ENCODE measurements at places on chromosomes 4 and X.

DNA sequence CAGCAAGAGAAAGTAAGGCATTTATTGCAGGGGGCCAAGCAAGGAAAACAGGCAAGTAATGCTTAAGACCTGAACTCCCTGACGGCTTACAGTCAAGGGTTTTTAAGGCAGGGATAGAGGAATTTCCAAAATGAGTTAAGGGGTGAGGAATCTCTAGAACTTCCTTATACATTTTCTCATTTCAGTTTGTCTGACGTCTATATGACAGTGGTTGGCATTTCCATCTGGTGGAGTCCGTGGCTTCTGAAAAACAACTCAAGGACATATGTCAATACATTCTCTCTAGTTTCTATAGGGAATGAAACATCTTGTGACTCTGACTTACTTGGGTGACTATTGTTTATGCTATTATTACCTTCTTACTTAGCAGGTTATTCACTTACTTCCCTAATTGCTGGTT lies 19.3 kb upstream of the GUCY2F start:
- DNase-seq, result no peak

DNA sequence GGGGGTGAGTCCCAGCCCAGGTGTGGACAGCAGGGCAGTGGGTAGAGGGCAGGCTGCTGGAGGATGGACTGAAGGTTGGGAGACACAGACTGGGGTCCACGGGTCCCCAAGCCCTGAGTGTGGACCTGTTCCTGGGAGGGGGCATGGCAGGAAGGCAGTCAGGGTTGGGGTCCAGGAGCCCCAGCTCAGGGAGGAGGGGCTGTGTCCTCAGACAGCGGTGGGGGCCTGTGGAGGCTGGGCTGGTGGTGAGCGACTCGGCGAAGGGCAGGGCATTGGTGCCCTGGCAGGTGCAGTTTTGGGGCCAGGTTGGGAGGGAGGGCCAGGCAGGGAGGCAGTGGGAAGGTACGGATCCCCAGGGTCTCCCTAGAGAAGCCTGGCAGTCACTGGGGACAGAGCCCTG lies 34.0 kb downstream of the DOK7 start:
- DNase-seq, result no peak

DNA sequence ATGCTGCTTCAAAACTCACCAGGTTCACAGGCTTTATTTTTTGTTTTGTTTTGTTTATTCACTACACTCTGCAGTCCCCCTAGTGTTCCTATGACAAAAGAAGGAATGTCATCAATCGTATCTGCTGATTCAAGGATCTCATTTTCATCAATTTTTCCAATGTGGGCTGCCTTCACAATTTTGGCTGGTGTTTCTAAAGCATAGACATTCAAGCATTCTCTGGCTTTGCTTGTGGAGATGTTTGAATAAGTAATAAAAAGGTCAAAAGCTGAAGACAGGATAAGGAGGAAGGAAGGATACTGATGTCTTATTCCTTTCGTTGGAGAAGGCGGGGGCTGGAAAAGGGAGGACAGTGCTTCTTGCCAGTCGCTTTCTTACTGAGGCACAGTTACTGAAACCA lies 12.2 kb upstream of the KCNIP4 start:
- DNase-seq, result no peak

GRCh38 chr4:4758681-4759080 lies 100.8 kb upstream of the MSX1 start:
- no peak for DNase-seq

DNA sequence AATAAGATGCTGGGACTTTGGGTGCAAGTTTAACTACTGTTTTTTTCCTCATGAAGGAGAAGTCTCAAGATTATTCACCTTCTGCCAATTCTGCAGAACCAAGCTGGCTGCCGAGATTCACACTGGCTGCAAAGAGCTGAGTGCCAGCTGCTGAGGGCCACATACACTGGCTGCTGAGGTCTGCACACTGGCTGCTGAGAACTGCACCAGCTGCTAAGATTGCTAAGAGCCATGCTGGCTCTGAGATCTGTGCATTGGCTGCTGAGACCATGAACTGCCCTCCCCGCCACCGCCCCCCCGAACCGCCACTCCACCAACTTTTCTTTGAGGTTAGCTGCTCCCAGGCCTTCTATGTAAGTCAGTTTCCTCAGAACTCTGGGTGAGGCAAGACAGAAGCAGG lies 330.3 kb downstream of the CBLL2 start:
- DNase-seq, result no peak

- no peak for DNase-seq
Observed at GRCh38 chr4:7108660-7109059, 40.8 kb upstream of the GRPEL1 start.

- DNase-seq, result no peak
Observed at GRCh38 chr4:17719106-17719505, 62.3 kb downstream of the FAM184B start.
